Activated T-helper 1 cell treated with anti-CD3 and anti-CD28 coated beads, Interleukin-12 subunit alpha, Interleukin-12 subunit beta, Interleukin-2, Interleukin-4 antibody, amounts not matched to agents 30 ng/mL and 10 ng/mL and 1 ng/mL, durations not matched to agents 14 hours and 24 hours and 36 hours (primary cell): ENCODE measurements at places on chromosomes 4 and X. TPM values are rescaled to one million over a fixed set of nuclear protein-coding genes. Genes with fewer than 3 reads are reported as not detected.

Gene PSAPL1
- not detected in 2 replicates for total RNA-seq

Gene AASDH
- total RNA-seq: 9.8 and 12.0 TPM in 2 replicates

DNA sequence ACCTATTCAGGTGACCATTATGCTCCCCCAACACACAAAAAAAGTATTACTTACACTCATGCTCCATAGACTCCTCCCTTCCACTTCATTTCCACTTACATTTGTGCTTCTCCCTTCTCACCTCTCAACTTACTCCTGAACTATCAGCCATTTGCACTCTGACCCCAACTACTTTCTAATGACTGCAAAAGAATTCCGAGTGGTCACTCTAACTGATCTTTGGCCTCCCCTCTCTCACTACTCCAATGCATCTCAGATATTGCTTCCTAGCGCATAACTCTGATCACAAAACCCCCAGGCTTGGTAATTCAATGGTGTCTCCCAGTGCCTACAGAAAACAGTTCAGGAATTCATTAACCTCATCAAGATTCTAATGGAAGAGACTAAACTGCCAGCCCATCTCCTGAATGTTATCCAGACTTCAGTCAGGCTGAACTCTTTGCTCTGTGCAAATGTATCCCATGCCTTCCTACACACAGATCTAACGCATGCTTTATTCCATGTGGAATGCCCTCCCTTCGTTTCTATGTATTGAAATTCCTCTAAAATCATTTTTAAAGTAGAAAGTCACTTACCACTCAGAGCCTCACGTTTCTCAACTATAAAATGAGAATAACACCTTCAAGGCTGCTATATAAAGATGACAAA, 61.1 kb downstream of the FRYL start:
- DNase-seq: no peak

GRCh38 chr4:81577392-81577791, 105.7 kb upstream of the RASGEF1B start:
- DNase-seq: no peak

DNA sequence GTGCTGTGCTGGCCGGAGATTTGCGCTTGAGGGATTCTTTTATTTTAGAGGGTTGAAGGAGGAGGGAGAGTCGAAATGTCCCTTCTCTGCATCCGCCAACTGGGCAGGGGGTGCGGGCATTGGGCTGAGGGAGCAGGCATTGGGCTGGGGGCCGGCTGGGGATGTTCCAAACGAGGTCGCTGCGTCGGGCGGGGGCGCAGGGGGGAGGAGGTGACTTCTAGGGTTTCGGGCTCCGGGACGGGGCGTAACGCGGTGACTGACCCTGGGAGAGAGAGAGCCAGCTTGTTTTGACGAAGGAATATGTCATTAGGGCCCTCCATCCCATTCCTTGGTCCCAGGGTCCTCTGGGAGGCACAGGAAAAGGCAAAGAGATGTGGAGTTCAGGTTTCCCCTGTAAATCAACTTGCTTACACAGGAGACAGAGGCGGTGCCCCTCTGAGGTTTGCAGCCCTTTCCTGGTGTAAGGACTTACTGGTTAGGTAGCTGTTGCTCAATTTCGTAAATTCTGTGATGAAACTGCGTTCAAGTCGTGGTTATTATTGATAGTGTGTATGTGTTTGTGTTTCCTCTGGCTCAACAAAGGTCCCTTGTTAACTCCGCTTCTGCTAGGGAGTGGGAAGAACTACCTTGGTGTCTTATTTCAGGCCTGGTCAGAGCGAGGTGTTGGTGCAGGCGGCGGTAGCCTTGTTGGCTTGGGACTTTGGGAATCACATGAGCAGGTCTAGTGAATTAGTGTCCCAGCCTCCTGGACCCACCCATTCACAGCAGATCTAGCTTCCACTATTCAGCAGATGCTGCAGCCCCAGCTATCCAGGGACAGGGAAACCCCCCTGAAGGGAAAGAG, 716 bp downstream of the FHIP1A start:
- DNase-seq: no peak

DNA sequence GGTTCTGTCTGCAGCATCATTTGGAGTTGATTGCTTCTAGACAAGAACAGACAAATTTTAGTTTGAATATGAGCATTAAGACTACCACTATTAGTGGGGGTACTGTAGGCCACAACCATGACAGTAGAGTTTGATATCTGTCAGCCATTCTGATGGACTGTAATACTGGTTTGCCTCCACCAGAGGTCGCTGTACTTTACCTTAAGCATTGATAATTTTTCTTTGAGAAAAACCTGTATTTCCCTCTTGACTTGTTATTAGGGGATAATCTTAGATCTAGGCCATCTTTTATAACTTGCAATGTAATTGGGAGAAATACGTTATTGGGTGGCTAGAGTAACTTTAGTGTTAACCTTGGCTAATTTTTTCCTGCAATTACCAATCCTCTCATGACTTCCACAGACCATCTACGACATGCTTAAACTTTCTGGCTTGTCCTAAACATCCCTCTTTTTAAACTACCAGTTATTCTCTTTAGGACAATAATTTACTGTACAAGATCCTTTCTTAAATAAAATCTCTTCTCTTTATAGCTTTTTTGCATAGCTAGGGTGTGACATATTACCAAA, 562.4 kb downstream of the MAGEB5 start:
- no peak for DNase-seq

- no peak for DNase-seq
These were observed 481.0 kb downstream of the KCNIP4 start for GRCh38 chr4:21467551-21467950.

DNA sequence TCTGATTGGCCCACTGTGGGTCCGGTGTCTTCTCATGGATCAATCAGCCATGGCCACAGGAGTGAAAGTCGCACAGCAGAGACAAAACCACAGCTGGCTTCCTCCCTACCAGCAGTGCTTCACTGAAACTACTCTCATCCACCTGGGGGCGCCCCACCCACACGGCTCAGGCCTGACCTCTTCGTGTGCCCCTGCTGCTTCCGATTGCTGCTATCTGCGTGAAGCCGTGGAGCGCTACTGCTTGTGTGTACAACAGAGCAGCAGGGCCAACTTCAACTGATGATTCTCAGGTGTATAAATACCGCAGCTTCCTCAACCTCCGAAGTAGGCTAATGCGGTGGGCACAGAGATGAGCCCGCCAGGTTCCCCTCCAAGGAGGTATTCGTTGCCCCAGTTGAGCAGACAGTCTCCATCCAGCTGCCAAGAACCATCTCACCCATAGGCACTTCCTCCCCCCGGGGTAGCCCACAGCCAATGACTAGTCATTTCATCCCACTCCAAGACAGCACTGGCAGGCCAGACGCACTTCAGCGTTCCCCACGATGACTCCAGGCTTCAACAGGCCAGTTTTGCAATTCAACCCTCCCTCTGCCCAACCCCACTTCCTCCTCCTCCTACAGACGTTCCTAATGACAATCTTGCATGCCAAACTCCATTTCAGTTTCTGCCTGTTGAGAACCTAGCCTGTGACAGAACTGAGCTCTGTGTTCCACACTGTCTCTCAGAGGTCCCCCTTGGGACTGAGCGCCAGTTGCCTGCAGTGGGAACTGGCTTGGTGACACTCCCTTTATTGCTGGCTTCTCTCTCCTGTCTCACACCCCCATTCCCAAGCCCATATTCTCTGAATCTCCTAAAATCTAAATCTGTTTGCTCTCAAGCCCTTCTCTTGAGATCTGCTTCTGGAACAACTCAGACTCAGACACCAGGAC, 41.3 kb upstream of the ATP6AP2 start:
- peak; percentile 52 for DNase-seq

GRCh38 chr4:15690020-15690809, 8.6 kb downstream of the FAM200B start:
- no peak for DNase-seq

- no peak for DNase-seq
These were observed 20.5 kb downstream of the RELL1 start for GRCh38 chr4:37665333-37666320.
